ENCODE measurements at places on chromosomes 4 and X. TPM values are rescaled to one million over a fixed set of nuclear protein-coding genes. Genes with fewer than 3 reads are reported as not detected.

Gene PPP4R3C
- not detected for total RNA-seq

Gene ART3
- not detected for total RNA-seq

Gene CT47B1
- total RNA-seq: not detected

DNA sequence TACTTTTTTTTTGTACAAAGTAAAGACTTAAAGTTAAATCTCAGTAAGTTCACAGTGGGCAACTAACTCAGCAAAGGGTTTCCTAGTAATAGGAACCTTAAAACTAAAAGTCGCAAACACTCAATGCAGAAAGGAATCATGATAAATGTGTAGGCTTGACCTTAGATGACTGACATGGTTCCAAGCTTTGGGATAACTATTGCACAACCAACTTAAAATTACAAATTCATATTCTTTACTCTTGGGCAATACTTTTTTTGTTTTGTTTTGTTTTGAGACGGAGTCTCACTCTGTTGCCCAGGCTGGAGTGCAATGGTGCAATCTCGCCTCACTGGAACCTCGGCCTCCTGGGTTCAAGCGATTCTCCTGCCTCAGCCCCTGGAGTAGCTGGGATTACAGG, 8.2 kb downstream of the ELOVL6 start:
- no peak for DNase-seq

DNA sequence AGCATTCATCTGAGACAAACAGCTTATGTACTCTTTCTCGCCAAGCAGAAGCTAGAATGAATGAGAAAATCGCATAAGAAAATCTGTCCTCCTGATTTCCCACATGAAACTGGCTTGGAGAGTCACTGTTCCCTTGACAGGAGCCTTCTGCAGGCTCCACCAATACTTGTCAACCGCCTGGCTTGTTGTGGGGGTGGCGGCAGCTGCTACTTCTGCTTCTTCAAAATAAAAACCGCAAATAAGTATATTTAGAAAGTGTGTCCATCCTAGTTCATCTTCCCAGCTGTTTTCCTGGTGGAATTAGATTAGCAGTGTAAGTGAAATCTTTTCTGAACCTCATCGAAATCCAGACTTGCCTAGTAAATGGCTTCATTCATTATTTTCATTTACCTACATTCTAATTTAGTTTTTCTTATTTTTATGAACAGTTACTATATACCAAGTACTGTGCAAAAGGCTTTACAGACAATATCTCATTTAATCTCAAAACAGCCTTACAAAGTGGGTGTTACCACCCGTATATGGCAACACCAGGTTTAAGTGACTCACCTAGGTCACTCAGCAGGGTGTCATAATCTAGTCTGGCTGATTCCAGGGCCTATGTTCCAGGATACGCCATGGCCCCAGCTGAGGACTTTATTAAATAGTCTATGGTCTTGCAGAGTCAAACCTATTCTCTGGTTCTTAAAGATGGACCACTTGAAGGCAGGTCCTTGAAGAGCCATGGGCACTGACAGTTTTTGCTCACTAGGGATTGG, 104.6 kb upstream of the IGFBP7 start:
- DNase-seq: no peak

DNA sequence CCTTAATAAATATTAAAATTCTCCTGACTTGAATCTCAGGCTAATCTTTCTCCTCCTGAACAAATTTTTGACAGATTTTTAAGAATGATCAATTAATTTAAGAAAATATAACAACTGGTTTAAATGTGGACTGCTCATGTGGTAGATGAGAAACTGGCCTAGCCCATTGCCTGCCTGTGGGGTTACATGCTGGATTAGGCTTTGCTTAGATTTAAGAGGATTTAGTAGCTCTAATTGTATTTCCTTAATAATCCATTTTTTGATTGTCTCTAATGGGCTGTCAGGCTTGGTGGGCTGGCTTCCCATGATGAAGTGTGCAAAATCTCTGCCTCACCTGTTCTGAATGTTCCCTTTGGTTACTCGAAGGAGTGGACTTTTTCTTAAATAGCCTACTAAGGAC, 27.8 kb upstream of the LIMCH1 start:
- DNase-seq: no peak

- no peak for DNase-seq
These were observed 193.0 kb upstream of the C1QTNF7 start for GRCh38 chr4:15234856-15235126.

DNA sequence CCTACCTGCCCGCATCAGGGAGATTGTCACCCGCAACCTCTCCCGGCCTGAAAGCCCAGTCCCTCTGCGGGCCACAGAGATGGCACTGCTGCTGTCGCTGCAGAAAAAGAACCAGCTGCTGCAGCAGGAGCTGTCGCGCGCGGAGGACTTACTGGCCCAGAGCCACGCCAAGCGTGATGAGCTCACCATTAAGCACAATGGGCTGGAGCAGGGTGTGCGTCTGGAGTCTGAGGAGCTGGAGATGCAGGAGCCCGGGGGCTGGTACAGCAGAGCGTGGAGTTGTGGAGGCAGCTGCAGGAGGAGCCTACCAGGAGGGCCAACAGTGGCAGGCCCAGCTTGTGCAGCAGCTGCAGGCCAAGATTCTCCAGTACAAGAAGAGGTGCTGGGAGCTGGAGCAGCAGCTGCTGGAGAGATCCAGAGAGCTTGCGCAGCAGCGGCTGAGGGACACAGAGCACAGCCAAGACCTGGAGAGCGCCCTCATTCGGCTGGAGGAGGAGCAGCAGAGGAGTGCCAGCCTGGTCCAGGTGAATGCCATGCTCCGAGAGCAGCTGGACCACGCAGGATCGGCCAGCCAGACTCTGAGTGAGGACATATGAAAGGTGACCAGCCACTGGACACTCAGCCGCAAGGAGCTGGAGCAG, 11.3 kb downstream of the SMIM10L2A start:
- DNase-seq: no peak

All from neural progenitor cell (in vitro differentiated cells).